ENCODE measurements at places on chromosomes 16 and 17. TPM values are rescaled to one million over a fixed set of nuclear protein-coding genes. Genes with fewer than 3 reads are reported as not detected.

The ZNF423 gene
- 3.6 TPM for total RNA-seq

- DNase-seq: peak; percentile 58
These were observed 4.1 kb downstream of the RARA start for GRCh38 chr17:40312893-40313667.

DNA sequence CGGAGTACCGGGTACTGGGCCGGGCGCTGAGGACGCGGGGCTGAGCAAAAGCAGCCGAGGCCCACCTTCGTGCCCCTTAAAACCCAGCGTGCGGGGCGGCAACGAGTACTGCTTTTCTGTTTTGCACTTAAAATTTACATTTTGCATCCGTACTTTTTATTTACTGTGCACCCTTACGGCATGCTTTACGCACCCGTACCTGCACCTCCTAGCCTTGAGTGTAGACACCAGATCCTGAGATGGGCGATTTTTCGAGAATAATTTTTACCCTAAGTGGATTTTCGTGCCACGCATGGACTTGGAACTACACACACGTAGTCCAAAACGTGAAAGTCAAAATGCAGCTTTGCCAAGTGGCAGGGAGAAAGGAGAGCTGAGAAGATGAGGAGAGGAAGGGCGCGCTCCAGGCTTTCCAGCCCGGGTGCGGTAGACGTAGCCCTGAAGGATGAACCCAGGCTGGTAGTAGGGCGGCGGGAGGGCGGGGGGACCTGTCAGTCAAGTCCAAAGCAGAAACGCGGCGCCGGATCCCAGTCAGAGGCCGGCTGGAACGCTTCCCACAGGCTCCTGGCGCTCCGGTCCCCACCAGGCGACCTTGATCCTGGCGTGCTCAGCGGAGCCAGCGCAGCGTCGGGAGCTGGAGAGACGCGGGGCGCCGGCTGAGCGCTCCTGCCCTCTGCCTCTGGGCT lies 1.2 kb upstream of the CBLN1 start:
- no peak for DNase-seq

GRCh38 chr17:1907909-1908698 lies 78.3 kb downstream of the RPA1 start:
- DNase-seq: no peak

GRCh38 chr17:80750263-80750662 lies 205.6 kb downstream of the RPTOR start:
- DNase-seq: peak; percentile 52

- peak; percentile 78 for DNase-seq
These were observed 536 bp downstream of the SLC38A10 start for GRCh38 chr17:81294512-81295030.

DNA sequence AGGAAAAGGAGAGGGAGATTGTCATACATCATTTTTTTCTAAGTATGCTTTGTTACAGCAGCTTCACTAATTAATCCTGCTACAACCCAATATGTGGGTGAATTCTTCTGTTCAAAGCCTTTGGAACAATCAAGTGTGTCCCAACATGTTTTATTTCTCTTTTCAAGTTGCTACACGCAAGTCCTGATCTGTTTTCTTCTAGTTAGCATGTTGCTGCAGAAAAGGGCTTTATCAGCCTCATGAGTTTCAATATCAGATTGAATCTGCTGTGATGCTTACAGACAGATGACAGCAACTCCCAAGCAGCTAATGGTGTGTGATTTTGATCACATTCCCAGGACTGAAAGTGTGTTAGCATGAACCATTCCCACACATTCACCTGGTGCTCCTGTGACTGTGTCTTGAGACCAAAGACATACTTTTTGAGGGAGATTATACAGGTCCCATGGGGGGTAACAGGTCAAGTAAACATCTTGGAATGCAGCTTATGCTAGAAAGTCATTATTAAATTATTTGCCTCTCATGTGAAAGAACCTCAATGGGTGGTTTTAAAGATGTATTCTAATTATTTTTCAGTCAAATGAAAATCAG lies 96.9 kb upstream of the KCNJ16 start:
- no peak for DNase-seq
